Activated naive CD8-positive, alpha-beta T cell treated with anti-CD3 and anti-CD28 coated beads, Interleukin-2, amount 10 ng/mL, durations not matched to agents 7 days and 5 days (primary cell): ENCODE measurements at places on chromosomes 16 and 17. TPM values are rescaled to one million over a fixed set of nuclear protein-coding genes. Genes with fewer than 3 reads are reported as not detected.

GRCh38 chr16:27690608-27691007, 140.7 kb downstream of the KATNIP start:
- no peaks in the 10 kb centered on the region for H3K36me3 ChIP-seq
- H3K4me3 ChIP-seq, result no peak overlapping the region
- no peak overlapping the region for H3K27ac ChIP-seq
- H3K4me1 ChIP-seq, result no peaks in the 10 kb centered on the region
- DNase-seq, result peak; percentile 46

LRRC45 gene
- total RNA-seq, result 45.1 TPM

DNA sequence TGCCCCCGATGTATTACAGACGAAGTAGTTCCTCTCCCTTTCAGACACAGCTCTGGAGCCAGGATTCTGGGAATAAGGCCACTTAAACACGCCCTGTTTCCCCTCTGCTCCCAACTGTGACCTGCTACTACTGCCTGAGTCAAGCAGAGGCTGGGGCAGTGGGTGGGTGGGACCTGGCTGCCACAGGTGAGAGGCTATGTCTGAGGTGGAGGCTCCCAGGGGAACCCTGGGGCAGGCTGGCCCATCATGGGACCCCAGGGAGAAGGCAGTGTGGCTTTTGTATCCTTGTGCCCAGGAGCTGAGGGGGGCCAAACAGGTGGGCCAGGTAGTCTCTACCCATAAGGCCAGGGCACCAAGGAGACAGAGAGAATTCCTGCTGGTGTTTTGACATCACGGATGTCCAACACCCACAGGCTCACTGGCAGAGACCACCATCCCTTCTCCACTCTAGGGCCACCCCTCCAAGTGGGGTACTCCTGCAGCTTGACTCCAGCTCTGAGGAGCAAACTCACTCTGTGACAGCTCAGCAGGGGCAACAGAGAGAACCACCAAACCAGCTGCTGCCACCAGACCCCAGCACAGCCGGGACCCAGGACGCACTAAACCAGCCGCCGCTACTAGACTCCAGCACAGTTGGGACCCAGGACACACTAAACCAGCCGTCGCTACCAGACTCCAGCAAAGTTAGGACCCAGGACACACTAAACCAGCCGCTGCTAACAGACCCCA, 105.3 kb upstream of the SMURF2 start:
- DNase-seq, result no peak
- no peak overlapping the region for H3K4me3 ChIP-seq
- peaks cover 11% of the 10 kb centered on the region for H3K36me3 ChIP-seq
- no peaks in the 10 kb centered on the region for H3K27me3 ChIP-seq
- peaks cover 4% of the 10 kb centered on the region for H3K4me1 ChIP-seq
- no peak overlapping the region for H3K27ac ChIP-seq

PAQR4 gene
- 42.4 TPM for total RNA-seq

- H3K27me3 ChIP-seq, result peaks cover 32% of the 10 kb centered on the region
- no peaks in the 10 kb centered on the region for H3K4me1 ChIP-seq
- no peak overlapping the region for H3K27ac ChIP-seq
- no peak for DNase-seq
Measured at GRCh38 chr17:28447396-28447760, 26.1 kb upstream of the SLC13A2 start.

DNA sequence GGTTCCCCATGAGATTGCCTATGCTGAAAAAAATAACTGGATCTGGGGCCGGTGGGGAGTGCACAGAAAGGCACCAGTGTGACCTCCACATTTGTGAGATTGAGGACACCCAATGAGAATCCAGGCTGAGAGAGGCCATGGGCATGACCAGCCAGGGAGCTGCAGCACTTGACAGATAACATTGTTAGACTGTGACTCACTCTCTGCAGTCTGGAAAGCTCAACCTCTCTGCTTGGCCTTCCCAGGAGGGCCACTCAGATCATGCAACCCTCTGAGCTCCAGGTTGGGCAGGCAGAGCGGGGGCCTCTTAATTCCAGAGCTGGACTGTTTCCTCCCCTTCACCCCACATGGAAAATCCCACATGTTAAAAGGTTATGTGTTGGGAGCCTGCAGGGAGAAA, 30.1 kb downstream of the FZD2 start:
- no peak overlapping the region for H3K4me3 ChIP-seq
- no peak for DNase-seq
- no peaks in the 10 kb centered on the region for H3K36me3 ChIP-seq
- no peak overlapping the region for H3K27ac ChIP-seq
- H3K27me3 ChIP-seq, result no peaks in the 10 kb centered on the region

DNA sequence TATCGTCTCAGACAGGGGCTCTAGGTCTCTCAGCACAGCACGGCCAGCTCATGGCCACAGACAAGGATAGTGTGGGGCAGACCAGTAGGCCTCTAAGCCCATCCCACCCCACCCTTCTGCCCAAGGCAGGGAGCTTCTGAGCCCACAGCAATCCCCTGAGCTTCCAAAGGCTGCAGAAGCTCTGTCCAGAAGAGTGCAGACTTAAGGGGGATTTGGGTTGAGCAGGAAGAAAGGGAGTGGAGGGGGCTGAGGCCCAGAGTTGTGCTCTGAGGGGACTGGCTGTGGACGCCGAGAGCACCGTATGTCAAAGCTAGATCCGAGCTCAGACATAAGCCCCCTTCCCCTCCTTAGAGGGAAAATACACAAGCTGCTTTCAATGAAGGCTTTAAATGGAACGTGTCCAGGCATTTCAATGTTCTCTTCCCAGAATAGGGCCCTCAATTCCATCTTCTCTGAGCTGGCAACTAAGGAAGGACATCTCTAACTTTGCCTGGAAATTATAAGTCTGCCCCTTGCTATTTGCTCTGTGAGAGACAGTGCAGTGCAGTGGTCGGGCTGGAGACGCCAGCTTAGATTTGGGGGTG, 116.4 kb upstream of the RPL38 start:
- no peak overlapping the region for H3K27ac ChIP-seq
- no peaks in the 10 kb centered on the region for H3K4me1 ChIP-seq
- H3K27me3 ChIP-seq, result peaks cover 11% of the 10 kb centered on the region
- no peak for DNase-seq

STAC2 gene
- not detected for total RNA-seq
